CD4-positive, alpha-beta T cell (primary cell): ENCODE measurements at places on chromosomes 3 and 15. TPM values are rescaled to one million over a fixed set of nuclear protein-coding genes. Genes with fewer than 3 reads are reported as not detected.

Gene MYZAP
- total RNA-seq: 0.66 TPM

Gene SLC28A1
- not detected for total RNA-seq

Gene IMP3
- total RNA-seq: 48.4 TPM

Gene CLDN1
- total RNA-seq: 0.80 TPM

Gene CNOT10
- 42.0 TPM for total RNA-seq

GRCh38 chr15:33968224-33968623, at the start of gene CHRM5:
Gene CHRM5 (plus strand): TSS chr15:33968497. CDS start chr15:34062718, 94,221 bp downstream.
- H3K27me3 ChIP-seq: no peaks in the 10 kb centered on the region
- H3K27ac ChIP-seq: no peak within 1 kb of the TSS
- H3K4me3 ChIP-seq: no peak within 1 kb of the TSS
- no peaks in the 10 kb centered on the region for H3K4me1 ChIP-seq

DNA sequence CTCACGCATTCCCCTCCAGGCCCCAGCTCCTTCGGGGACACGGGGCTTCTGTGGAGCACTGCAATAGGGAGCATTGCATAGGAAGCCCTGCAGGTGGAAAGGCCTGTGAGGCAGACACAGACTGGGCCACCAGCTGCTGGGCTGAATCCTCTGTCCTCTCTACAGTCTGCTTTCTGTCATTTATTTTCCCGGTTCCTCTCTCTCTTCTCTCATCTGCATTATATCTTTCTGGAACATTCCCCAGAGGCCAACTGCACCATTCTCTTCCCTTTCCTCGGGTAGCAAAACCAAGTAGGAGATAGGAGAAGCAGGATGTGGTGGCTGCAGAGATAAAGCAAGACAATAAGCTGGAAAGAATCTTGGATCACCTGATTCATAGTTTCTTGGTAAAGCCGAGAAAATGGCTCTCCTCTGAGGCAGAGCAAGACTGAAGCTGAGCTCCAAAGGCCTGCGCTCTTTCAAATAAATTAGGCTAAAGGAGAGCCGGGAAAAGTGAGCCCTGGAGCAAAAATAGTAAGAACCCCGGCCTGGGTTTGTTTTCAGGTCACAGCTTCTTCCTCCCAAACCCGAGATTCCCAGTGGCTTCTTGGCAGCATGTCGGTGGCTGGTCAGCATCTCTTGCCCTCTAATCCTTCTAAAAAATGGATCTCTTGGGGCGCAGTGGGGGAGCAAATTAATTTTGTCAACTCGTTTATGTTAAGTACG, 5.3 kb downstream of the TM4SF4 start:
- H3K4me3 ChIP-seq: no peak overlapping the region
- H3K4me1 ChIP-seq: no peaks in the 10 kb centered on the region
- no peaks in the 10 kb centered on the region for H3K27me3 ChIP-seq

DNA sequence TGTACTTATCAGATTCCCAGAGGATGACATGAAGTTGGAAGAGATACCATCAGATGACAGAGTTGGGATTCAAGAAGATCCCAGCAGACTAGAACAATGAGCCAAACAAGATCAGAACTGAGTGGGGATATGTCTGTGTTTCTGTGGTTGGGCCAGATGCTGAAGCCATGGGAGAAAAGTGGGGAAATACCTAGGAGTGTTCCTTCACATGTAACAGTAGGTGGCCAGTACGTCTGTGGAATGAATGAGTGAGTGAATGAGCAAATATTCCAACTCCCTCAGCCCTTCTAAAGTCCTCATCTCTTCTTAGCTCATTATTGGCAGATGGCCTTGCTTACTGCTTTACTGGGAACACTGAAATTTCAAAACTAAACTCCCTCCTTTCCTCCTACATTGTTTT, 32.2 kb upstream of the GREM1 start:
- DNase-seq: no peak
- H3K27me3 ChIP-seq: no peaks in the 10 kb centered on the region
- no peaks in the 10 kb centered on the region for H3K4me1 ChIP-seq
- no peak overlapping the region for H3K4me3 ChIP-seq

- H3K4me1 ChIP-seq: no peaks in the 10 kb centered on the region
- no peak overlapping the region for H3K27ac ChIP-seq
- H3K4me3 ChIP-seq: no peak overlapping the region
These were observed 62.9 kb downstream of the ATG7 start for GRCh38 chr3:11335056-11335608.

GRCh38 chr15:96947296-96948229, 617.1 kb downstream of the NR2F2 start:
- no peaks in the 10 kb centered on the region for H3K4me1 ChIP-seq
- H3K27me3 ChIP-seq: peaks cover 6% of the 10 kb centered on the region
- H3K36me3 ChIP-seq: no peaks in the 10 kb centered on the region
- no peak overlapping the region for H3K27ac ChIP-seq
- H3K4me3 ChIP-seq: no peak overlapping the region

- H3K4me1 ChIP-seq: peaks cover 41% of the 10 kb centered on the region
- H3K4me3 ChIP-seq: peak overlapping the region; percentile 69
- no peaks in the 10 kb centered on the region for H3K27me3 ChIP-seq
- H3K27ac ChIP-seq: no peak overlapping the region
- H3K36me3 ChIP-seq: peaks cover 22% of the 10 kb centered on the region
- DNase-seq: no peak
These were observed 19.8 kb downstream of the WDR73 start for GRCh38 chr15:84634228-84634837.

GRCh38 chr3:80734483-80734882, 966.7 kb upstream of the ROBO1 start:
- H3K4me3 ChIP-seq: no peak overlapping the region
- no peak for DNase-seq
- no peaks in the 10 kb centered on the region for H3K36me3 ChIP-seq
- H3K4me1 ChIP-seq: no peaks in the 10 kb centered on the region
- no peak overlapping the region for H3K27ac ChIP-seq
- H3K27me3 ChIP-seq: no peaks in the 10 kb centered on the region

- H3K4me1 ChIP-seq: peaks cover 5% of the 10 kb centered on the region
- no peak for DNase-seq
- H3K4me3 ChIP-seq: no peak within 1 kb of the TSS
- no peak within 1 kb of the TSS for H3K27ac ChIP-seq
These were observed at the start of gene TPRG1 for GRCh38 chr3:189171707-189172106. Gene TPRG1 (plus strand): TSS chr3:189171971. CDS start chr3:189207385, 35,414 bp downstream.

GRCh38 chr3:135869439-135870105, 96.0 kb upstream of the PPP2R3A start:
- no peak for DNase-seq
- no peaks in the 10 kb centered on the region for H3K36me3 ChIP-seq
- no peaks in the 10 kb centered on the region for H3K4me1 ChIP-seq
- H3K27ac ChIP-seq: no peak overlapping the region

DNA sequence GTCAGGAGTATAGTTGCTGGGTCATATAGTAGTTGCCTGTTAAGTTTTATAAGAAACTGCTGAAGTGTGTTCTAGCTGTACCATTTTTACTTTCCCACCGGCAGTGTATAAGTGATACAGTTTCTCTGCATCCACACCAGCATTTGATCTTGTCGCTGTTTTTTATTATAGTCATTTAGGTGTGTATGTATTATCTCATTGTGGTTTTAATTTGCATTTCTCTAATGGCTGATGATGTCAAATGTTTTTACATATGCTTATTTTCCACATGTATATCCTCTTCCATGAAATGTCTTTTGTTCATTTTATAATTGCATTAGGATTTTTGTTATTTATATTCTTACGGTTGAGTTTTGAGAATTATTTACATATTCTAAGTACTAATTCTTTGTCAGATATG, 254.3 kb downstream of the CLSTN2 start:
- DNase-seq: no peak
- H3K36me3 ChIP-seq: no peaks in the 10 kb centered on the region
- no peak overlapping the region for H3K27ac ChIP-seq
- no peaks in the 10 kb centered on the region for H3K4me1 ChIP-seq

GRCh38 chr15:80560601-80561400, 134.3 kb upstream of the ABHD17C start:
- no peaks in the 10 kb centered on the region for H3K27me3 ChIP-seq
- DNase-seq: no peak
- H3K4me3 ChIP-seq: no peak overlapping the region
- no peaks in the 10 kb centered on the region for H3K36me3 ChIP-seq
- H3K4me1 ChIP-seq: no peaks in the 10 kb centered on the region

DNA sequence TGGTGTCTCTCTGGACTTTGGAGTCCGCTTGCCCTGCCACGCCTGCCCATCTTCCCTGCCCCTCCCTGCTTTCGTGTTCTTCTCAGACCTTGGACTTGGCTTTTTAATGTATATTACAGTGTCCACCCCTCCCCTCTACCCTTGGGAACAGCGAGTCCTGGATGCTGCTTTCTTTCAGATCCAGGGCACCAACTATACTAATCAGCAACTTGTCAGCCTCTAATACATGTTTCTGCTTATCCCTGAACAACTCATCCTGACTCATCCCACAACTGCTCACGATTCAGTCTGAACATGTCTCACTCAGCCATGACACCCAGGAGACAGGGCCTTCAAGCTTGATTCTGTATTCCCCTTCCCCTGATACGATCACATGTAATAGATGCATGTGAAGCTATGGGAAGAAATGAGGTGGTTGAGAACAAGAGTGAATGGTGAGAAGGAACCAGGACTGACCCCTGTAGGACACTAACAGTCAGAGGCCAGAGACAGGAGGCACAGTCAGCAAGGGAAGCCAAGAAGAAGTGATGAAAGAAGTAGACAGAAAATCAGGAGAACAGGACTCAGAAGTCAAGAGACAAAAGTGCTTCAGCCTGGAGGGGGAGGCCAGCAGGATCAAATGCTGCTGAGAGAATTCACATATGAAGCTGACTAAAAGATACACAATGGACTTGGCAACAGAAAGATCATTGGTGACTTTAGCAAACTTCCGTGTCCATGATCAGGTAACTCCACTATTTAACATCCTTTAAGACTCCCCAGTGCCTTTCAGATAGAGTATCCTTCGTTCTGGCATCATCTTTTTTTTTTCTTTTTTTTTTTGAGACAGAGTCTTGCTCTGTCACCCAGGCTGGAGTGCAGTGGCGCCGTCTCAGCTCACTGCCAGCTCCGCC, 35.4 kb downstream of the BCL2L10 start:
- peaks cover 5% of the 10 kb centered on the region for H3K4me1 ChIP-seq
- H3K36me3 ChIP-seq: no peaks in the 10 kb centered on the region
- DNase-seq: no peak
- H3K27ac ChIP-seq: no peak overlapping the region
- no peak overlapping the region for H3K4me3 ChIP-seq
- H3K27me3 ChIP-seq: no peaks in the 10 kb centered on the region
